ENCODE measurements at places on chromosomes 12 and 14.

- no peak for DNase-seq
Observed at GRCh38 chr12:72982356-72982755, 710.2 kb downstream of the TRHDE start.

GRCh38 chr14:54137614-54137961 is 181.0 kb upstream of the BMP4 start:
- DNase-seq: no peak

DNA sequence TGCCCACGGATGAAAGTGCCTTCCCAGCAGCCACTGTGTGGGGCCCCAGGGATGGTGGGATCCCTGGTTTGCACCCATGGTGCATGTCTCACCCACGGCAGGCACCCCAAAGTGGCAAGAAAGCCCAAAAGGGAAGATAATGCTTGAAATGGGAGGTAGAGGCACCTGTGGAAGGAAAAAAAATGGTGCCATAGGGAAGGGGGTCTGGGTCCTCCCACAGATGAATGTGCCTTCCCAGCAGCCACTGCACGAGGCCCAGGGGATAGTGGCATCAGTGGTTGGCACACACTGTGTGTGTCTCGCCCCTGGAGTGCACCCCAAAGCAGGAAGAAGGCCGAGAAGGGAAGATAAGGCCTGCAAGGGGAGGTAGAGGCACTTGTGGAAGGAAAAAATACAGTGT is 264.2 kb downstream of the ALG10 start:
- peak; percentile 2 for DNase-seq

DNA sequence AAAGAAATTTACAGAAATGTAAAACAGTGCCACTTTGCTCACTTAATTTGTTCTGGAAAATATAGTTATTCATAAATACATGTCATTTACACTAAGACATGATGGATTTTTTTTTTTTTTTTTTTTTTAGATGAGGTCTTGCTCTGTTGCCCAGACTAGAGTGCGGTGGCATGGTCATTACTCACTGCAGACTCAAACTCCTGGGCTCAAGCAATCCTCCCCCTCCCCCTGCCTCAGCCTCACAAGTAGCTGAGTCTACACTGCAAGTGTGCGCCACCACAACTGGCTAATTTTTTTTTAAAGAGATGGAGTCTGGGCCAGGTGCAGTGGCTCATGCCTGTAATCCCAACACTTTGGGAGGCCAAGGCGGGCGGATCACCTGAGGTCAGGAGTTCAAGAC is 101.2 kb downstream of the PPP2R5C start:
- DNase-seq: no peak

GRCh38 chr14:24394275-24394674 is 4.5 kb upstream of the NYNRIN start:
- no peak for DNase-seq

- DNase-seq: no peak
Observed at GRCh38 chr12:116890330-116890729, 9.1 kb upstream of the HRK start.

GRCh38 chr12:62268956-62269355 is 8.8 kb downstream of the USP15 start:
- no peak for DNase-seq

- no peak for DNase-seq
Observed at GRCh38 chr14:35825968-35826217, 245 bp upstream of the BRMS1L start.

DNA sequence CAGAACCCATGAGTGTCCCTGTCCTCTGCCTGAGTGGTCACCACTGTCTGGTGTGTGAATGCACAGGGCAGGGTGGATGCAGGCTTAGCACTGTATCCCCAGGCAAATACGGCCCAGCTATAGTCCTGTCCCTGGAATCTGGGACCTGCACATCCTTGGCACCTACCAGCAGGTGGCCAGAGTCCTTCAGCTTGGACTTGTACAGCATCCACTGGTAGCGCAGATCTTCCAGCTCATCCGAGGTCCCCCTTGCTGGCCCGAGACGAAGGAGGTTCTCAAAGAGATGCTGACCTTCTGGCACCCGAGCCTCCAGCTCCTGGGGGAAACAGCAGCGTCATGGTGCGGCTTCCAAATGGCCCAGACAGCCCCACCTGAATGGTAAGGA is 83.4 kb downstream of the SYNE3 start:
- DNase-seq: no peak

DNA sequence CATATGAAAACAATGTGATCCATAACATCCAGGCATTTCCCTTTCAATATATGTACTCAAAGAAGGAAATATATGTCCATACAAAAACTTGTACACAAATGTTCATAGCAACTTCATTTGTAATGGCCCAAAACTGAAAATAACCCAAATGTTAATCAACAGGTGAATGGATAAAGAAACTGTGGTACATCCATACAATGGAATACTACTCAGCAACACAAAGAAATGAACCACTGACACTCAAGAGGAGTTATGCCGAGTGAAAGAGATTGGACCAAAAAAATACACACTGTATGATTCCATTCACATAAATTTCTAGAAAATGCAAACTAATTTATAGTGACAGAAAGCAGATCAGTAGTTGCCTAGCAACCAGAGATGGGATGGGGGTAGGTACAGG is 30.3 kb upstream of the GXYLT1 start:
- no peak for DNase-seq

GRCh38 chr14:68682166-68683103 is 110.4 kb downstream of the ZFP36L1 start:
- no peak for DNase-seq

GRCh38 chr12:103924761-103925641 is 5.2 kb upstream of the HSP90B1 start:
- no peak for DNase-seq

DNA sequence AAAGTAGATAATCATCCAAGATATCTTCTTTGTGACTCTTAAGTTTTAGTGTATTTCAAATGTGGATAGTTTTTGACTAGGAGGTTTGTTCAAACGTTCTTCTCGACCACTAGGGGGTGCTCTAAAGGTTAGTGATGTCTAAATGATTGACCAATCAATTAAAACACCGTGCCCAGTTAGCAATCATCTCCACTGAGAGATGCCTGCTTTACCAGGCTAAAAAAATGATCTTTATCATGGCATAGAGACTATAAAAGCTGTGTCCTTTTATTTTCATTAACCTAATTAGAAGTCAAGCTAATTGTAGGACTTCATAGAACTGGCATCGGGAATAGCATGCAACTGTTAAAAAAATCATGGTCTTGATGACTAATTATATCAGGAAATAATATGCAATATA is 153.9 kb downstream of the PRKCH start:
- no peak for DNase-seq

GRCh38 chr14:76919431-76920330 is 93.5 kb downstream of the LRRC74A start:
- no peak for DNase-seq

DNA sequence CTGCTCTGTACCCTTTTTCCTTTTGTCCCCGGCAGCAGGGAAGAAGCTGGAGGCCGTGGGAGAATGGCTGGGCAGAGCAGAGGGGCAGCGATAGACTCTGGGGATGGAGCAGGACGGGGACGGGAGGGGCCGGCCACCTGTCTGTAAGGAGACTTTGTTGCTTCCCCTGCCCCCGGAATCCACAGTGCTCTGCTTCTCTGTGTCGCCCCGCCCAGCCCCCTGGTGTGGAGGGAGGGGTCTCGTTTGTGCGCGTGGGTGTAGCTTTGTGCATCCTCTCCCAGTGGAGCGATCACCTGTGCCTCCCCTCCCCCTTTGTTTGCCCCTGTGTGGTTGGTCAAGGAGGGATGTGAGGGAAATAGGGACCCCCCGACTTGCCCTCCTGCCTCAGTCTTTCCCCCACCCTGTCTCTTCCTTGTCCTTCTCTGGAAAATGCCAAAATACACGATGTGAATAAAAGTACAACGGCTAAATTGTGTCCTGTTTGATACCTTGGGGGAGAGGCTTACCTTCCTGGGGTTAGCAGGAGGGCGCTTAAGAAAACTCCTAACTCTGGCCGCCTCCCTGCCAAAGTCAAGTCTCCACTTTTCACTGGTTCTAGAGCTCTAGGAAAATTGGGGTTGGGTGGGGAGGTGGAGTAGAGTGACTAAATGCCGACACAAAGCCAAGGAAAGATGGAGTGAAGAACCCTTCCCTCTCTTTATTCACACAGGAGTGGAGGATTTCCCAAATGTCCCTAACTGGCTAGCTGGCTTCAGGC is 990 bp upstream of the TPI1 start:
- no peak for DNase-seq

DNA sequence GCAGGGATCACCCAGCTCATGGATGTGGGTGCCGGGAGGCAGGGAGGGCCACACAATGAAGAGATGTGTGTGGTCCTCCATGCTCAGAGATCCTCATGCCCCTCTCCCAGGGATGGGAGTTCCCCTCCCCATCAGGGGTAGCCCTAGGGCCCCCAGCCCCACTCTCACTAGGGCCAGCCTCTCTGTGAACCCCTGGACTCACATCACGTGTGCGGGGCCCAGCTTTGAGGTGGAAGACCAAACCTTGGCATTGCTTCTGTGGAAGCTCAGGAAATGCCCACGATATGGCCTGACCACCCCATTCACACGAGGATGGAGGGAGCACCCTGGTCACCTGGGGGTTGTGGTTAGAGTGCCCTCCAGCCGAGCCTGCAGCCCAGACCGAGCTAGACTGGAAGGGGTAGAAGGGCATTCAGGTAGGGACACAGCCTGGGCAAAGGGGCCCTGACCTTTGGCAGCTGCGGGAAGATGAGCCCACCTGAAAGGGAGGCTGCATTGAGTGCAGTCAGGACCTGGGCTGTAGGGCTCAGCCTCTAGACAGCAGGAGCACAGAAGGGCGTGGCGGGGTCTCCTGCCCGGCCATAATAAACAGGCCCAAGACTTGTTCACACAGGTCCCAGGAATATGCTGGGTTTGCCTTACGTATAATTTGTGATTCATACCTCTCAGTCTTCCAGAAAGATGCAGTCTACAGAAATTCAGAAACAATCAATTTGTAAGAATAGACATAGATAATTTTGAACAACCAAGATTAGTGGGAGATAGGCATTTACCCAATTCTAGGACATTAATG is 34.8 kb upstream of the RCOR1 start:
- no peak for DNase-seq

GRCh38 chr12:22201101-22201500 is 133.4 kb downstream of the ST8SIA1 start:
- DNase-seq: no peak

- DNase-seq: no peak
Observed at GRCh38 chr14:86104691-86105265, 574.8 kb downstream of the FLRT2 start.

DNA sequence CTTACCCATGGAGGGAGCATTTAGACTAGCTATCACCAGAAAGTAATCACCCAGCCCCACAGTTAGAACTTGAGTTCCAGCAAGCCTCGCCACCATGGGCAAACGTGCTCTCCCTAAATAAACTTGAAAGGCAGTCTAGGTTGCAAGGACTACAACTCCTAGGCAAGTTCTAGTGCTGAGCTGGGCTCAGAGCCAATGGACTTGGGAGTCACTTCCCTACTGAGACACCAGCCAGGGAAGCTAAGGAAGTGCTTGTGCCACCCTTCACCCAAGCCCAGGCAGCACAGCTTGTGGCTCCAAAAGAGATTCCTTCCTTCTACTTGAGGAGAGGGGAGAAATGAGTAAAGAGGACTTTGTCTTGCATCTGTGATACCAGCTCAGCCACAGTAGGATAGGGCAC is 57.9 kb downstream of the SLCO1A2 start:
- DNase-seq: no peak

- DNase-seq: no peak
Observed at GRCh38 chr12:51349026-51349425, 2.5 kb upstream of the CELA1 start.

GRCh38 chr12:94659346-94659930 is 9.1 kb upstream of the TMCC3 start:
- DNase-seq: no peak

DNA sequence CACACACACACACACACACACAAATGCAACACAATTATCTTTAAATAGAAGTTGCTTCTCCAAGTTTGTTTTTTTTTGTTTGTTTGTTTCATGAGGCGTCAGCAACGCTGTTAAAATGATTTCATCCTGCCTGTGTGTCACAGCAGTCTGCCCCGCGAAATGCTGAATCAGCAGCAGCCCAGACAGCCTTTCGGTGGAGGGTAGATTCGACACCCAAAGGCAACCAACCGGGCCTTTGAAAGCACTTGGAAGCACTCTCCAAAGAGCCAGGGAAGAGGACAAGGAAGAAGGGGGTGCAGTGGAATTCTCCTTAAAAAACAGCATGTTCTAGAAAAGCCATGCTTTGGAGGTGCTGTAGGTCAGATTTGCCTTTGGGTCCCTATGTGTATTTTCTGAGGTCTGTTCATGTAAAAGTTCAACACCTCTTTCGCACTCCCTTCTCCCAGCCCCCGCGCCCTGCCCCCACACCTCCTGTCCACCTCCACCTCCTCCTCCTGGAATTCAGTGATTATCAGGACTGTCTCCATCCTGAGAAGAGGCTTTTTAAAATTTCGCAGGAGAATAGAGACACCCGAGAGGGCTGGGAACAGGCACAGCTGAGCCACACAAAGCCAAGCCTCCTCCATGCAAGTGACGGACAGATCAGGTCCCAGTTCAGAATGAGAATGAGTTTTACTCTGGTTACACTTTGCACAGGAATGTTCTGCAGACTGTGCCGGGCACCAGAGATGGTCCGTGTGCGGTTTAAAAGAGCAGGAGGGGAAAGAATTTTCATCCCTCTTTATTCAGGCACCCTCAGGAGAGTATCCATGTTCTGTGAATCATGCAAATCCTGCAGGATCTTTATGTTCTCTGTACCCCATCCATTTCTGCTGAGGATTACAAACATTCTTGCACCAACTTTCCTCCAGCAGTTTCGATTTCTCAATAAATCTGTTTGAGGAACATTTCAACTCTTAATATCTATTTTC is 177.9 kb downstream of the ETV6 start:
- no peak for DNase-seq

DNA sequence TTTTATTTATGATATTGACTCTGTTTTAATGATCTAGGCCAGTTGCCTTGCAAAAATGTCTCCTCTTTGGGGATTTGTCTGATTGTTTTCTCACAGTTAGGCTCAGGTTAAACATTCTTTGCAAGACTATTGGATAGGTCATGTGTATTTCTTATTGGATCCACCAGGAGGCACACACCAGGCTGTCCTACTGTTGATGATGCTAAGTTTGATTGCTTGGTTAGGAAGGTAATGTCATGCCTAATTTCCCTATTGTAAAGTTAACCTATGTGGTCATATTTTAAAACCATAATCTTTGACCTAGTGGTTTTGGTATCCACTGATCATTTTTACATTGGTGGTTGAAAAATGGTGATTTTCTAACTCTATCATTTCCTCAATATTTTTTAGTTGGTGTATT is 137.1 kb downstream of the BRMS1L start:
- no peak for DNase-seq

GRCh38 chr14:38208618-38209562 is 1.2 kb downstream of the SSTR1 start:
- DNase-seq: peak; percentile 13

DNA sequence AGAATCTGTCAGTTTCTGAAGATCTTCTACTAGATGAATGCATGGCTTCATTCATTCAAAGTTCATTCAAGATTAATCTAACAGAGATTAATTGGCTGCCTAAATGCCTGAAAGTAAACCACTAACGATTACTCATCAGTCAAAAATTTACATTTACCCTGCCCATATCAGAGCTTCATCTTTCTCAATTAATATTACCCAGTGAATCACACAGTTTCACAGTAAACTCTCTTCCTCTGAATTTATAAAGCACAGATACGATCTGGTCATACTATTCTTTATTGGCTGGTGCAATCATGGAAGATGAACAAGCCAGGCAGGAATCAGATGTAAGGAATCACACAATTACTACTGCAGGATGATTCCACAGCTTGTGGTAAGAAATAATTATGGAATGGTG is 377.7 kb downstream of the SLC16A7 start:
- DNase-seq: no peak

- DNase-seq: no peak
Observed at GRCh38 chr12:42982828-42983227, 393.3 kb upstream of the PRICKLE1 start.

- no peak for DNase-seq
Observed at GRCh38 chr14:98954349-98955000, 317.5 kb downstream of the BCL11B start.
